ENCODE measurements at places on chromosomes 4 and X.
A peak's percentile ranks its signal among the peaks of the same experiment; 100 is the strongest.

DNA sequence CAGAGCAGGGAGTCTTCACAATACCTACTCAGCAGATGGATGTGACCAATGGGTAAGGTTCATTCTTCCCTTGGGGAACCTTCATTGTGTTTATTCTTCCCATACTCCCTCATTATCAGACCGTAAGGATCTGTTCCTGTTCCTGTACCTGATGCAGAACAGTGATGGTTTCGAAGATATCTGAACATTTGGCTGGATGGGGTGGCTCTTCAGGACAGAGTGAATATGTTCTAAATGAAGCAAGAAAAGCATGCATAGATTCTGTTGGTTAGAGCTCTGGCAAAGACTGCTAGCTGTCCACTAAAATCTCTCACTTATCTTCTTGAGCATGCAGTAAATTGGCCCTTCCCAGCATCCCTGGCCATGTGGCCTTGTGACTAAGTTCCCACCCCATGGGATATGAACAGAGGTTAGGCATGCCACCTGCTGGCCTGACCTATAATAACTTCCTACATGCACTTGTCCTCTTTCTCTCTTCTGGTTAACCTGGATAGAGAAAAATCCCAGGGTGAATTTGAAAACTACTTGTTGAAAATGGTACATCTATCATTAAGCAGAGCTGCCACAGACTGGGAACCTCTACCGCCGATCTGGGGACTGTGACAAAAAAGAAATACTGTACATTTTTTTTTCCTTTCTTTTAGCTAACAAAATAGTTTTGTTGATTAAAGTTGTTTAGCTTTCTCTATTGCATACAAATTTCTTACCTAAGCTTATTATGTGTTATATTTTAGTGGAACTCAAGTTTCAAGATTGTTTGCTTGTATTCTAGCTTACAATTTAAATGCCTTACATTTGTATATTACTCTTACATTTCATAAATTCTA lies 60.0 kb upstream of the BANK1 start:
- peak; percentile 61 for DNase-seq

DNA sequence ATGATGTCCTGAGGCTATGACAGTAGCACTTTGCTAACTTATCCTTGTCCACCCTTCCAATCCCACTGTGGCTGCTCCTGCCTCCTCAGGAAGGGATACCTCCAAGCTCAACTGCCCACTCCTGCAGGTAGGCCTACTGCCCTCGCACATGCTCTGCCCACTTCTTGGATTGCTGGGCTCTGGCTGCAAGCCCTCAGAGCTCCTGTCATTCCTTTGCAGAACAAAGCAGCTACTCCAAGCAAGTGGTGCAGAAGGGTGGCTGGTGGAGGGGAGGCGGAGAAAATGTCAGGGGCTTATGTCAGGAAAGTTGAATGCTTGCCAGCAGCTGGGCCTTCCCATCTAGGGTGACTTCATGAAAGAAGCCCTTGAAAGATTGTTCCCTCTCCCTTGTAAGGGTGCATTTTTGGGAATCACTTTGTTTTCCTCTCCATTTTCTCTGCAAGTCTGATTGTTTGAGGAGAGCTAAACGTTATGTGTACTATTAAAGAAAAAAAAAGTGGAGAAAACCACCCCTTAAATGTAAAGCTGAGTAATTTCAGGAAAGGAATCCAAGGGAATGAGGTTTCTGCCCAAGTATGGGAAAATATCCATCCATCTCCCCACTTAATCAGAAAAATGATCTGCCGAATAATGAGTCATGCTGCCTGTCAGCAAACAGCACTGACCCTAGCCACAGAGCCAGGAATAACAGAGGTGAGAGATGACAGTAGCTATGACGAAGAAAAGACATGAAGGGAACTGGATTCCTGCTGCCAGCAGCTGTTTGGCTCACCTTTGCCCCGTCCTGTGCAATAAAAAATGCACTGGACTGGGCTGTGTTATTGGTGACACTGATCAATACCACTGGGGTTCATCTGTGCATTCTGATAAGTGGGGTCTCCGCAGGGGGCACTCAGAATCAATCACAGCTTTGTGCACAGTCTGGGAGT lies 102.0 kb downstream of the RTL5 start:
- DNase-seq = no peak

- no peak for DNase-seq
Observed at GRCh38 chr4:99894998-99895397, 771 bp upstream of the LAMTOR3 start.

DNA sequence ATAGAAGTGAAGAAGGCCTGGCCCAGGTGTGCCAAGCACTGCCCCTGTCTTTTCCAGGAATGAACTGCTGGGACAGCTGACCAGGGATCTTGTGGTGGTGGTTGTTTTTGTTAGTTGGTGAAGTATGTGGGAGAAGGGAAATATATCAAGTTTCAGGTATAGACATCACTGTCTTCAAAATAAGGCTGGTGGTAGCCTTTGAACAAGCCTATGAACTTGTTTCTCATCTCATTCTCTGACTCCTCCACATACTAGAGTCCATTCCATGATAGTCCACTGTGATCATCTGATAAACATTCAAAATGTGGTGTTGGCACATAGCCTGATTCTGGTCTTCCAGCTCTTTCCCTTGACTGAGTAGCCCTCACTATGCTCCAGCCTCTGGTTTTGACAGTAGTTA lies 303.7 kb downstream of the CAMK2D start:
- DNase-seq = no peak

DNA sequence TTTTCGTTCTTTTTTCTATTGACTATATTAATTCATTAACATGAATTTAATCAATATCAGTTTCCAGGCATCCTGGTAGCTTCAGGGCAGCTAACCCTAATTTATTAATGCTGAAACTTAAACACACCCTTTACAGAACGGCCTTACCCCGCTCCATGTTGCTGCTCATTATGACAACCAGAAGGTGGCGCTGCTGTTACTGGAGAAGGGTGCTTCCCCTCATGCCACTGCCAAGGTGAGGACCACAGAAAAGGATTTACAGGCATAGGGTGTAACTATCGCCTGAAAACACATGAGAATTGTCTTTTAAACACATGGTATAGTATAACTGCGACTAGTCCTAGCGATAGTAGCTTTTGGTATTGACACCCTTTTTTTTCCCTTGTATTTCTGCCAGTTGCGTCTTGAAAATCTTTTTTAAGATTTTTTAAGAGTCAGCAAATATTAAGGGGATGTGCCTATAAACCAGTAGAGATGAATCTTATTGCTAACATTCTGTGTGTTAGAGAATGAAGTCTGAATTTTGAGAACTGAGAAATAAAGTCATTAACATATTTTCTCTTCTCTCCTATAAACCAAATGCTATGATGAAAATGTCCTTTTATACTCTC lies 229.0 kb downstream of the ANK2 start:
- DNase-seq = peak; percentile 79

- DNase-seq = no peak
Observed at GRCh38 chrX:826448-826847, 195.9 kb downstream of the SHOX start.

- DNase-seq = no peak
Observed at GRCh38 chr4:152805071-152805650, 25.4 kb downstream of the ARFIP1 start.

Data from NCI-H1436 (cell line).